Lung microvascular endothelial cell (primary cell): ENCODE measurements at places on chromosomes 4 and X. TPM values are rescaled to one million over a fixed set of nuclear protein-coding genes. Genes with fewer than 3 reads are reported as not detected.

Gene SORCS2
- under 0.01 TPM in 2 replicates for total RNA-seq

Gene HS3ST1
- 1.3 and 2.2 TPM in 2 replicates for total RNA-seq

Gene CLDN34
- under 0.01 and 0.20 TPM in 2 replicates for total RNA-seq

Gene SLC6A14
- not detected in 2 replicates for total RNA-seq

Gene GCNA
- 0.44 and 1.8 TPM in 2 replicates for total RNA-seq

DNA sequence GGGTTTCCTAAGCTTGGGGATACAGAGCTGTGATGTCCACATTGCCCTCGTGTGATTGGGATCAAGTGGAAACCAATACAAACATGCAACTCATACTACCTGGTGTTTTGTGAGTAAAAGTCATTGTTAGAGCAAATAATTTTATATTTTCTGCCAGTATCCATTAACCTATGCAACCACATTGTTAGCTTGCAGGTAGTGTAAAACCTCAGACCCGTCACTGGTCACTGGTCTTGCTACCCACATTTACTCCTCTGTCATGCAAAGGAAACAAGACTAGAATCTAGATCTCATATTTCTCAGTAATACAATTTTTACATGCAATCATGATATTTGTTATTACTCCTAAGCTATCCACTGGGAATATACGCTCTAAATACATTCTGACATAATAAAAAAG is 324.3 kb upstream of the NDST4 start:
- DNase-seq: no peak

DNA sequence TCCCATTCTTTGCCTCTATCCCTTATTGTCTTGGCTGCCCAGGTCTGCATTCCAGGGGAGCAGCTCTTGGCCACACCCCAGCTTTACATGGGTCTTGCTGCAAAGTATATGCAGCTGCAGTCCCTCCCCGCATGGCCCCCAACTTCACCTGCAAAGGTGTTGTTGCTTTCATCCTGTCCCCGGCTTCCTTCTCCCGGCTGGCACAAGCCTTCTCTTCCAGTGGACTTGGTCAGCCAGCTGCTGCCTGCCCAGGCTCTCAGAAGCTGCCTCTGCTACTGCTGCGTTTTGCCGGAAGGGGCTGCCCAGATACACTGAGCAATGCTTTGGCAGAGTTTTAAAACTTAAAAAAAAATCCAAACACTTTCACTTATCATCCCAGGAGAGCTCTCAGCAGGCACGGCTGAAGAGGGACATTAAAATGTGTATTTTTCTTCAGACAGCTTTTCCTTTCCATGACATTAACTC is 121.2 kb upstream of the PDLIM3 start:
- DNase-seq: peak; percentile 53

DNA sequence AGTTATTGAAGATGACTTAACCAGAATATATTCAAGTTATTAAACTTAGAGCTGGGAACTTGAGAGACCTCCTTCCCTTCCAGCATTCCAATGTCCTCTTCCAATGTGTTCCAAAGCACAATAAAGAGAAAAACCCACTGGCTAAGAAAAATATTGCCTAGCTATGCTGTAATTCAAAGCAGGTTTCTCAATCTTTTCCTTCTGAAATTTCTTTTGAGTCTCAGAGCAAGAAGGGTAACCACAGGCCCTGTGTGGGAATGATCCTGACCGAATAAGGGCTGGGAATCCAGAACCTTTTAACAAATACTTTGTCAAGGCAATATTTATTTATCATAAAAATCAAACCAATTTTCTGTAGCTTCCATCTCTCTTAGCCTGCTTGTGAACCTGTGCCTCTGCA is 150.7 kb upstream of the SFRP2 start:
- DNase-seq: no peak

DNA sequence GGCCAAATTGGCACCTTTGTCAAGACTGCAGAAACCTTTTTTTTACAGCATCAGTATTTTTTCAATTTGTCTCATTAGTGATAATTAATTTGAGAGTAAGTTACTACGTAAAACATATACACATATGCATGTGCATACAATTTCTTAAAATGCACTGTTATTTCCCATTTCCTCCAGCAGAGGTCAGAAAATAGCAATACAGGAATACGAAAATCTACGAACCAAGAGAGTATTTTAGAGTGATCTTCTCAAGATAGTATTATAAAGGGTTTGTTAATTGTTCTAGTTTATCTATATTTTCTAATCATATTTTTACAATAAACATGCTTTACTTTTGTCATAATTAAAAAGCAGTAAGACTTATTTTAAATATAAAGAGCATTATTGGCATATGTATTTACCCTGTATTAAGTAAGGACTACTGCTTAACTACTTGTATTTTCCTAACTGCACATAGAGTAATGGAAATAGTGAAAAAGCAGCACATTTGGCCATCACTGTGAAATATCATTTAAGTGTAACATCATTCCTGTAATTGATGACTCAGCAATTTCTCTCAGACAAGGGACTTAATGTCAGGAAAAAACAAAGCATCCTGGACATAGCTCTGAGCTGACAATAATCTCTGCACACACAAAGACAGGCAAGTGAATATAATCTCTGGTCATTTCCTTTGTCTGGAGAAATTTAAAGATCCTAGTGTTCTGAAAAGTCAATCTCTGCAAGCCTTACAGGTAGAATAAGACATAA is 45.6 kb downstream of the MAOB start:
- peak; percentile 27 for DNase-seq

DNA sequence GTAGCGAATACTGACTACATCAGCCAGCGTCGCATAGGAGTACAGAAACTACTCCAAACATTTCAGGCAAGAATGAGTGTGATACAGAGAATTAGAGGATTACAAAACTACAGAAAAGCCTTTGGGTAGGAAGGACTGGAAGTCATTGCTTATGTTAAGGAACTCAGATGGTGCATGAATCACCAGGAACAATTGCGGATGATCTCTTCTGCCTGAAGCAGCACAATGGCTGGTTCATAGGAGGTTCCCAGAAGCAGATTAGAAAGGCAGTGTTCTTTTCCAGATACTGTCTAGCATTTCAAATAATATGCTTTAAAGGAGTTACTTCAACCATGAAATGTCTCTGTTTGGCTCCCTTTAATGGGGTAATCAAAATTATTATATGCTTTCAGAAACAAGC is 42.5 kb upstream of the MAP9 start:
- DNase-seq: peak; percentile 9

- DNase-seq: peak; percentile 7
Measured at GRCh38 chrX:149825424-149825823, 43.7 kb downstream of the MAGEA9 start.

DNA sequence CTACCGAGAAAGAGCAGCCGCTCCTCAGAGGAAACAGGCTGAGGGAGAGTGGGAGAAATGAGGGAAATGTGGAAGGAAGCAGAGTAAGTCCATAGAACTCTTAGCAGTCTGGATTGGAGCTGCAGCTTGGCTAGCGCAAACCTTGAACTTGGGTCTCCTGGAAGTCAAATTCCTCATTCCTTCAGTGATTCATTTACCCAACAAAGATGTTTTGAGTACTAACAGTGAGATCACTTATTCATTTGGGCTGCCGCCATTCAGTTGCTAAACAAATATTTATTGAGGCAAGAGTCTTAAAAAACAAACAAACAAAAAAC is 51.5 kb downstream of the SEL1L3 start:
- DNase-seq: no peak

- DNase-seq: no peak
Measured at GRCh38 chr4:79526641-79527565, 118.9 kb upstream of the GK2 start.

DNA sequence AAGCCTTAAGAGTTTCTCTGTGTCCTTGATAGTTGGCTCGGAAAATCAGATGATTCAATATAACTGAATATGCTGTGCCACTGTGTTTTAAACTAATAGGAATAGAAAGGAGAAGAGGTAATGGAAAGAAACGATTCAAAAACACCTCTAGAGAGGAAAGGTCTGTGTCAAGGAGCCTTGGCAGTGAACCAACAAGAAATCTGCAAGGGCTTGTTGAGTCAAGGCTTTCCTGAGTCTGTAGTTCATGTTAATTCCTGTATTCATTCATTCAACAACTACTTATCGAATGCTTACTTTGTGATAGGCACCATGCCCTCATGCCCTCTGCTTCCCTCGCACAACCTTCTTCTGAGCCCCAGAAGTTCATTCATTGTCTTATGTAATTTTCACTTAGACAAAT is 336.0 kb downstream of the PDHA2 start:
- no peak for DNase-seq

- no peak for DNase-seq
Measured at GRCh38 chr4:1691737-1692373, 7.7 kb upstream of the FAM53A start.

DNA sequence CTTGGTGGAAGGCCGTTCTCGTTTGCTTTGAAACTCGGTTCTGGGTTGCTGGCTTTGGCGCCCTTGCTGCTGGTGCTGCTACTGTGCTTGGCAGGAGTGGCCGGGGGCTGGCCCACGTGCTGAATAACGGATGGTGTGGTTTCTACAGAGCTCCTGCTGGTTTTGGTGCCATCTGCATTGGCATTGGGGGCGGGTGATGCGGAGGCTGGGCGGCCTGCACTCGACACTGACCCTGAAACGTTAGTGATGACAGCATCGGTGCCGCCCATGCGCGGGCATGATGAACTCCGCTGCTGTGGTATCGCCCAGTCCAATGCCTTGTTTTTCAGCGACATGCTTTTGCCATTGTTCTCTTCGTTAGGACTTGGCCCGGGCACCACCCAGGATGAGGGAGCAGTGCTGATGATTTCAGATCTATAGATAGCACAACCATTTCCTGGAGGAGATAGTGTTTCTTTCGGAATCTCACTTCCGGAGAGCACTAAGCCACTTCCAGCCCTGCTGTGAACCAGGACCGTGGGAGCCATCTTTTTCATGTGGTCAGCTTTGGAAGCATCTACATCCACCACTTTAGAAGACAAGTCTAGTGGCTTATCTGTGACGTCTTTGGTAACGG is 24.2 kb downstream of the BCOR start:
- DNase-seq: no peak

- no peak for DNase-seq
Measured at GRCh38 chr4:11730545-11730944, 301.9 kb upstream of the HS3ST1 start.

- DNase-seq: no peak
Measured at GRCh38 chr4:61783050-61783449, 582.9 kb downstream of the ADGRL3 start.

DNA sequence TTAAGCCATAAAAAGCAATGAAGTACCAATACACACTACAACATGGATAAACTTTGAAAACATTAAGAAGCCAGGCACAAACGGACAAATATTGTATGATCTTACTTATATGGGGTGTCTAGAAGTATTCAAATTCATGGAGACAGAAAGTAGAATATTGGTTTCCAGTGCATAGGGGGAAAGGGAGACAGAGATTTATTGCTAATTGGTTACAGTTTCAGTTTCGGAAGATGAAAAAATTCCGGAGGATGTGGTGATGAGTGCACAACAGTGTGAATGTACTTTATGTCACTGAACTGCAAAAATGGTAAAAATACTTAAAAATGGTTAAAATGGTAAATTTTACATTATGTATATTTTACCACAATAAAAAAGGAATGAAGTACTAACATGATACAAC is 5.1 kb upstream of the PRDX4 start:
- peak; percentile 28 for DNase-seq

- DNase-seq: no peak
Measured at GRCh38 chrX:119492463-119492862, 24.2 kb downstream of the SLC25A5 start.

- DNase-seq: no peak
Measured at GRCh38 chr4:6107114-6107791, 89.0 kb upstream of the C4orf50 start.

DNA sequence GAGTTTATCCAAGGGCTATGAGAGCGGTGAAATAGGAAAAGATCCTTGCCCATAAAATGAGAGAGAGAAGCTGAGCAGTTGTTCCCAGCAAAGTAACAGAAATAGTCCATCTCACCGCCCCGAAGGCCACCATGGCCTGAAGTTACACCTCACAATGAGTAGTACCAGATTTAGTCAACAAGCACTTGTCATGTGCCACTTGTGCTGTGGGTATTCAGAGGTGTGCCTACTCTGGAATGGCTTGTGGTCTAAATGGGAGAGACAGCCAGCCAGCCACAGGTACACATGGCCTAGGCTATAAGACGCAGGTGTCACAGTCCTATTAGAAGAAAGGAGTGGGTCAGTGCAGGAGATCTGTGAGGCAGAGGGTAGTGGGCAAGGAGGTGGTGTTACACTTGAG is 54.6 kb upstream of the MAP3K15 start:
- no peak for DNase-seq
